ENCODE measurements at places on chromosomes 1 and 21. TPM values are rescaled to one million over a fixed set of nuclear protein-coding genes. Genes with fewer than 3 reads are reported as not detected.

LCE1B gene
- not detected for total RNA-seq

THAP3 gene
- 10.5 TPM for total RNA-seq

CCDC181 gene
- total RNA-seq: 0.51 TPM

CD247 gene
- 1.3 TPM for total RNA-seq

SIPA1L2 gene
- 14.9 TPM for total RNA-seq

TMEM200B gene
- total RNA-seq: 20.8 TPM

SPATA6 gene
- total RNA-seq: 22.2 TPM

SRM gene
- total RNA-seq: 76.6 TPM

TRNP1 gene
- 13.2 TPM for total RNA-seq

DCST2 gene
- total RNA-seq: 0.48 TPM

LAPTM5 gene
- 80.1 TPM for total RNA-seq

HHAT gene
- 1.7 TPM for total RNA-seq

HMCN1 gene
- total RNA-seq: 17.3 TPM

ACTN2 gene
- 7.4 TPM for total RNA-seq

SHCBP1L gene
- not detected for total RNA-seq

ELF3 gene
- total RNA-seq: 0.48 TPM

KCNQ4 gene
- 10.3 TPM for total RNA-seq

AMY1B gene
- not detected for total RNA-seq

DDR2 gene
- total RNA-seq: 138 TPM

SLAMF6 gene
- 0.62 TPM for total RNA-seq

C4BPA gene
- total RNA-seq: not detected

HRNR gene
- total RNA-seq: 0.05 TPM

TFB2M gene
- total RNA-seq: 7.3 TPM
